ENCODE measurements at places on chromosomes 7 and 10. TPM values are rescaled to one million over a fixed set of nuclear protein-coding genes. Genes with fewer than 3 reads are reported as not detected.

GRCh38 chr7:69429911-69430383 lies 168.3 kb upstream of the AUTS2 start:
- DNase-seq = no peak

- DNase-seq = no peak
Observed at GRCh38 chr10:101570428-101571270, 17.4 kb downstream of the POLL start.

LRIT2 gene
- total RNA-seq = not detected

C10orf53 gene
- total RNA-seq = not detected

KCNIP2 gene
- 3.1 TPM for total RNA-seq

Measured in activated T-cell treated with anti-CD3 and anti-CD28 coated beads, Interleukin-2, amount 50 U/mL, for 72 hours (primary cell).